HTR-8/SVneo (cell line): ENCODE measurements at places on chromosomes 2 and 18.

DNA sequence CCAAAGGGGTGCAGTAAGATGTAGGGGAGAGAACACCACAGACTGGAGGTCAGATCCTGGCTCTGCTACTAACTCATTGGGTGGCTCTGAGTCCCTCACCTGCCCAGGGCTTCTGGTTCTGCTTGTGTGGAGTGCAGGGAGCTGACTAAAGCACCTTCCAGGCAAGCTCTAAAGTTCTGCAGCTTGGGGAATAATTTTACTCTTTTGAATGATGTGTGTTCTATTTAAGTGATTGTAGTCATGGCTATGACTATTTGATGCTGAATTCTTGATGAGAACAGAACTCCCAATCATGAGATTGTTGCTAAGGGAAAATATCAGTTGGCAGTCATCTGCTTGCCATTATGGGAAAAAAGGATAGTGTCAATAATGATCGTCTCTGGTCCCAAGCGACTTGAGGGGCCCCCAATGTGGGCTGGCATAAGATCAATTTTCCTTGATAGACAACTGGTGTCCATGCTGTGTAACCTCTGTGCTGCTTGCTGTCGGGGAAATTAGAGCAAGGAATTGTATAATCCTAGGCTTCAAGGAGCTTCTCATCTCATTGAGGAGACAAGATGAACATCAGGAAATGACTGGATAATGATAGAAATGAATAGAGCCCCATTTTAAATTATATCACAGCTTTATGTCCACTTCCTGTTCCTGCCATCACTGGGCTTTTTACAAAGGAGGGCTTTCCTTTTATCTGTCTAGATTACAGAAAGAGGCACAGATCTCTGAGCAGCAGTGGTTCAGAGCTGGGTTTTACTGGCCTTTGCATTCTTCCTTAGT is 131.7 kb downstream of the SLC4A3 start:
- DNase-seq: no peak

GRCh38 chr2:206993396-206993911 is 54.1 kb downstream of the CPO start:
- DNase-seq: no peak

- DNase-seq: no peak
Observed at GRCh38 chr2:157764386-157764785, 111.7 kb downstream of the ACVR1 start.

- DNase-seq: no peak
Observed at GRCh38 chr2:64699712-64700111, 46.0 kb upstream of the SERTAD2 start.

DNA sequence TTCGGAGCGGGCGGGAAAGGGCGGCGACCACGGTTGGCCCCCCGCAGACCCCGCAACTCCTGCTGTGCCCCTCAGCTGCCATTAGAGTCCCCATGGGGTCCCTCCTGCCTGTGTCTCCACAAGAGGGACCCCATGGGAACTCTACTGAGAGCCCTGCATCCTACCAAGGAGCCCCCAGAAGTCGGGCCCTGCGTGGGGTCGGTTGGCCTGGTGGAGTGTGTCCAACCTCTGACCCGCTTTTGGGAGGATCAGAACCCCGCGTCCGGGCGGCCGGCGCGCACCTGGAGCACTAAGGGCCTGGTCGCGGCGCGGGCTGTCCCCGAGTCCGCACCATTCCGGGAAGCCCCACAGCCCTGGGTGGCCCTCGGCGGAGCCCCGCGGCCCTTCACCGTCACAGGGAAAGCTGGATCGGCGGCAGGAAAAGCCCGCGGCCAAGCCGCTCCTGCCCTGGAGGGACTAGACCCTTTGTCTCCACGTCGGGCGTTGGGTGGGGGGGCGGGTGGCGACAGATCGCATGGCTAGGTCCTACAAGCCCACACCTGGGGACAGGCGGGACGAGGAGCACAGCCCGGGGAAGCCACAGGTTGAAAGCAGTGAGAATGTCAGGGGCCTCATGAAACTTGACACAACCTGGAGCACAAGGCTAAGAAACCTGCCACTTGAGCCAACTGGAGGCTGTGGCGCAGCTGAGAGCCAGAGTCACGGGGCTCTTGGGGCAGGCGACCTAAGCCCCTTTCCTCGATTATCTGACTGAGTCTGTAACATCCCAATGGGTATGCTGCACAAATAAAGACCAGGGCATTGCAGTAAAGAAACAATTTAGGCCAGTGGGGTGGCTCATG is 11.2 kb upstream of the CXXC1 start:
- DNase-seq: no peak

DNA sequence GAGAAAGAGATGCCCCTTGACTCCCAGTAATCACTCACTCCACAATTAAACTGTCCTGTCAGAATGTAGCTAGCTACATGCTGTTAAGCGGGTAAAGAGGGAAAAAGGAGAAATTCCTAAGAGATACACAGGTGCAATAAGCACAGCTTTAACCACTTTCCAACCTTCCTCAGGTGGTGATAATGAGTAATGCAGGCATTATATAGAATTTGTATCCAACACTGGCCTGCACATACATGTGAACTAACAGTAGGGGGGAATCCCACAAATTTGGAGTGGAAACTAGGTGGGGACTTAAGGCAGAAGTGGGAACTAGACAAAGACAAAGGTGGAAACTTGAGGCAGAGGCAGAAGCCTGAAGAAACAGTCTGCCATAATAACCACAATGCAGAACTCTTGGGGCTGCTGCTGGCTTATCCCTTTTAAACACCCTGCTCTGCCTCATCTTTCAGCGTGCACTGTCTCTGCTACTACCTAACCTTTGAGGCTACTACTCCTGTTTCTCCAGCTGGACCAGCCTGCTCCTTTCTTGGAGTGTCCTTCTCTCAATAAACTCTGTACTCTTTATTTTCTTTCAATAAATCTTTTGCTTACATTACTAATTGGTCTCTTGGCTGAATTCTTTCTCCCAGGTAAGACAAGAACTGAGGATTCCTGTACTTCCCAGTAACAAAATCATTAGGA is 259.7 kb downstream of the PDE11A start:
- no peak for DNase-seq

DNA sequence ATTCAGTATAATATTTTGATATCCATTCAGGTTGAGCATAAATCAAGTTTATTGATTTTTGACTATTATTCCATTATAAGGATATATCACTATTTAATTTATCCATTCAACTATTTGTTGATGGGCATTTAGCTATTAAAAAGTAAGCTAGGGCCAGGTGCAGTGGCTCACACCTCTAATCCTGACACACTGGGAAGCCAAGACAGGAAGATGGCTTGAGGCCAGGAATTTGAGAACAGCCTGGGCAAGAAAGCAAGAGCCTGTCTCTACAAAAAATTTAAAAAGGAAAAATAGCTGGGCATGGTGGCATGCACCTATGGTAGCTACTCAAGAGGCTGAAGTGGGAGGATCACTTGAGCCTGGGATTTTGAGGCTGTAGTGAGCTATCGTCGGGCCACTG is 183.5 kb downstream of the HNMT start:
- no peak for DNase-seq
